Stimulated activated CD8-positive, alpha-beta memory T cell treated with anti-CD3 and anti-CD28 coated beads, Interleukin-15, amount 100 ng/mL, for 24 hours (primary cell): ENCODE measurements at places on chromosomes 2 and 18.

GRCh38 chr2:60544954-60545560 is 8.4 kb downstream of the BCL11A start:
- DNase-seq = no peak

GRCh38 chr2:120831086-120831485 is 95.4 kb downstream of the GLI2 start:
- no peak for DNase-seq

- no peak for DNase-seq
These were observed 674.3 kb upstream of the REG3G start for GRCh38 chr2:78351208-78351607.

DNA sequence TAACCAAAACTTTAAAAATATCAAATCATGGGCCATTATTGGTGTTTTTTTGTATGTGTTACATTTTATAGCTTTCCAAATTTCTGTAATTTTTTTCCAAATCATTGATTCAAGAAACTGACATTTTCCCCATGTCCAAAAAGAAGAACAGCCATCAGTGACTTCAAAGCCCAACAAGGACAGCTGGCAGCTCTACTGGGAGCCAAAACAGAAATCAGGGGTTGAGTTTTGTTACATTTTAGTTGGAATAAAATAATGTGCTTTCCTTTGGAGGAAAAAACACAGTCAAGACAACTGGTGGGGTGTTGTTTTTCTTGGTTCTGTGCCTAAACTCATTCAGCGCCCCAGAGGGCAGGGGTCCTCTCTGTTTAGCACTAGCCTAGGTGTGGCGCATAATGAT is 23.8 kb downstream of the AKAIN1 start:
- no peak for DNase-seq

GRCh38 chr18:52394602-52395001 is 54.6 kb downstream of the DCC start:
- no peak for DNase-seq

GRCh38 chr18:74896390-74896991 is 298.8 kb downstream of the ZNF407 start:
- DNase-seq = no peak

DNA sequence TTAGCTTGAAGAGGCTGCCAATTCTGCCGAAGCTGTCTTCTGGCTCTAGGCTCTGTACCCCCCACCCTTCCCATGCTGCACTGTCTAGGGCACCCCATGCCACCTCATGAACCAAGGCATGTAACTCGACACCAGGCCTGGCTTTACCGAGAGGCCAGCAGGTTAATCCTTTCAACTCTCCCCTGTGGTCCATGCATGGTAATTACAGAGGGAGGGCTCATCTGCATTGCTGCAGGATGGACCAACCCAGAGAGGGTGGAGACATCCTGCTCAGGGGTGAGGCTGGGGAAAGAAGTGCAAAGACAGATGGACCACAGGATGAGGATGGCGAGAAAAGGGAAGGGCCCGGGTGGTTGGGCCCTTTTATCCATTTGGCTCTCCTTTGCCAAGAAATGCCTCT is 65.8 kb downstream of the KCTD1 start:
- no peak for DNase-seq

GRCh38 chr2:106858810-106859209 is 27.2 kb downstream of the ST6GAL2 start:
- DNase-seq = no peak

- DNase-seq = no peak
These were observed 239.1 kb downstream of the HDAC4 start for GRCh38 chr2:239161711-239162140.

DNA sequence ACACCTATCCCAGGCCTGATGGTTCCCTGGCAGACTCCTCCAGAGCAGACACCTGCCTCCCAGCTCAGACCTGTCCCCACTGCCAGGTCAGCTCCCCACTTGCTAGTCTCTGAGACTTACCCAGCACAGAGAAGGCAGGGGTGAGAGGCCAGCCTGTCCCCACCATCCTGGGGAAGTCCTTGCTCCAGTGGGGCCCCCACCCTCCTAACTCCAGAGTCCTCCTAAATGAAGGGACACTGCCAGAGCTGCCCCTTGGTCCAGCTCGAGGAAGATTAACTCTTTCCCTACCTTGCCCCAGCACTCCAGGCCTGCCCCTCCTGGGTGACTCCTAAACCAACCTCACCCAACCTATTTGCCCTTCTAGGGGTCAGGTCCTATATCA is 30.4 kb upstream of the TNS1 start:
- DNase-seq = no peak

DNA sequence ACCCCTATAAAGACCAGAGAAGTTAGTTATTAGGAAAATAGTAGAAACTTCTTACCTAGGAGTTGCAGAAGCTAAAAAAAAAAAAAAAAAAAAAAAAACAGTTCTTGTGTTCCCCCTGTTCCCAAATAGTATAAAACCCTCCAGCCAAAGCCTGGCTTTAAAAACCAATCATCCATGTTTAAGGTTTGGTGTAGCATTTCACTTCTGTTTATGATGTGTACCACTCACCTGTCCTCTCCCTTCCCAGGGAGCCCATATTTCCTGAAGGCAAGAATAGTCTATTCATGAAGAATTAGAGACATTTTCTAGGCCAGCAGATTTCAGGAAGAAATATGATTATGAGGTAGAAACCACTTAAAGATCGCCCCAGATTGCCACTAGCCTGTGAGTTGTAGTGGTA is 273.6 kb downstream of the SETBP1 start:
- DNase-seq = no peak
